ENCODE measurements at places on chromosomes 2 and 18. TPM values are rescaled to one million over a fixed set of nuclear protein-coding genes. Genes with fewer than 3 reads are reported as not detected.

The CROCC2 gene
- polyA plus RNA-seq = 0.02 TPM

The NLRC4 gene
- polyA plus RNA-seq = 0.25 TPM

The IL1RN gene
- 21.7 TPM for polyA plus RNA-seq

The SAG gene
- not detected for polyA plus RNA-seq

The DSG4 gene
- 0.01 TPM for polyA plus RNA-seq

The CTAGE1 gene
- not detected for polyA plus RNA-seq

The ALPI gene
- polyA plus RNA-seq = not detected

The CDH2 gene
- polyA plus RNA-seq = 0.83 TPM

The ALPP gene
- not detected for polyA plus RNA-seq

The TBC1D8 gene
- polyA plus RNA-seq = 10.2 TPM

The CREG2 gene
- 0.07 TPM for polyA plus RNA-seq

The FBXO11 gene
- polyA plus RNA-seq = 11.2 TPM

The TMEM198 gene
- polyA plus RNA-seq = 3.7 TPM

The TMEM247 gene
- polyA plus RNA-seq = not detected

The C2orf66 gene
- polyA plus RNA-seq = not detected

The ASNSD1 gene
- polyA plus RNA-seq = 28.0 TPM

The CSRNP3 gene
- 0.45 TPM for polyA plus RNA-seq

The TXNDC2 gene
- polyA plus RNA-seq = 0.01 TPM

The ODC1 gene
- polyA plus RNA-seq = 32.5 TPM

The WBP1 gene
- 69.0 TPM for polyA plus RNA-seq

The FAM98A gene
- polyA plus RNA-seq = 50.2 TPM

The EFEMP1 gene
- polyA plus RNA-seq = 203 TPM

The MROH2A gene
- 0.14 TPM for polyA plus RNA-seq

The PSD4 gene
- 5.9 TPM for polyA plus RNA-seq

All from adipose tissue (tissue), 3 donors.